ENCODE measurements at places on chromosomes 1 and 21.

DNA sequence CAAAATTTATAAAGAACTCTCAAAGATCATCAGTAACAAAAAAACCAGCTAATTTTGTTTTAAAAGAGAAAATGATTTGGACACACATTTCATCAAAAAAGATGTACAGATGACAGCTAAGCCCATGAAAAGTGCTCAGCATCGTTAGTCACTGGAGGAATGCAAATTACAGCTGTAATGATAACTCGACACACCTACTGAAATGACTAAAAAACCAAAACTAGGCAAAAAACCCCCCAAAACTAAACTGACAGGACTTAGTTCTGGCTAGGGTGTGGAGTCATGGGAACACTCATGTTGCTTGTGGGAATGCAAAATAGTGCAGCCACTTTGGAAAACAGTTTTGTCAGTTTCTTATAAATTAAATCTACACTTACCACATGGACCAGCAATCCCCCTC, 59.5 kb downstream of the CNIH3 start:
- no peaks in the 10 kb centered on the region for H3K4me1 ChIP-seq
- no peaks in the 10 kb centered on the region for H3K27me3 ChIP-seq
- H3K36me3 ChIP-seq: no peaks in the 10 kb centered on the region
- H3K27ac ChIP-seq: no peak overlapping the region

DNA sequence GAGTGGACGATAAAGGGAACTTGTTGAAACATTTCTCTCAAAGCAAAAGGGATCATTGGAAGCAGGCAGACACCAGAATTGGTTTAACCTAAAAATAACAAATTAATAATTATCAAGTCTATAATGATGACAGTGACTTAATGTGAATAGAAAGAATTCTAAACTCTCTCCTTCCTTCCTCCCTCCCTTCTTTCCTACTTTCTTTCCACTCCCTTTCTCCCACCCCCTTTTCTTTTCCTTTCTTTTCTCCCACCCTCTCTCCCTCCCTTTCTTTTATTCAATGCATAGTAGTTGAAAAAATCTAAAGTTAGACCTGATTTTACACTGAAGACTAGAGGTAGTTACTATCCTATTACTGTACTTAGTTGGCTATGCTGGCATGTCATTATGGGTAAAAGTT, 55.7 kb downstream of the PTPRC start:
- no peaks in the 10 kb centered on the region for H3K27me3 ChIP-seq
- no peak for DNase-seq
- H3K27ac ChIP-seq: peak overlapping the region; percentile 90
- H3K4me1 ChIP-seq: peaks cover 83% of the 10 kb centered on the region
- peaks cover 60% of the 10 kb centered on the region for H3K36me3 ChIP-seq

- H3K4me1 ChIP-seq: peaks cover 5% of the 10 kb centered on the region
- no peak within 1 kb of the TSS for H3K27ac ChIP-seq
- H3K27me3 ChIP-seq: peaks cover 83% of the 10 kb centered on the region
- DNase-seq: no peak
- H3K4me3 ChIP-seq: peak within 1 kb of the TSS; percentile 68
- peaks cover 2% of the 10 kb centered on the region for H3K36me3 ChIP-seq
These were observed at the start of gene SYPL2 for GRCh38 chr1:109466452-109467300. Gene SYPL2, plus strand, starts transcription at chr1:109466546. Its CDS starts 298 bp downstream, at chr1:109466844.

GRCh38 chr1:158071138-158071537, 77.7 kb downstream of the KIRREL1 start:
- no peak overlapping the region for H3K27ac ChIP-seq
- H3K4me3 ChIP-seq: no peak overlapping the region
- peaks cover 5% of the 10 kb centered on the region for H3K27me3 ChIP-seq
- no peaks in the 10 kb centered on the region for H3K36me3 ChIP-seq
- H3K4me1 ChIP-seq: no peaks in the 10 kb centered on the region
- no peak for DNase-seq

DNA sequence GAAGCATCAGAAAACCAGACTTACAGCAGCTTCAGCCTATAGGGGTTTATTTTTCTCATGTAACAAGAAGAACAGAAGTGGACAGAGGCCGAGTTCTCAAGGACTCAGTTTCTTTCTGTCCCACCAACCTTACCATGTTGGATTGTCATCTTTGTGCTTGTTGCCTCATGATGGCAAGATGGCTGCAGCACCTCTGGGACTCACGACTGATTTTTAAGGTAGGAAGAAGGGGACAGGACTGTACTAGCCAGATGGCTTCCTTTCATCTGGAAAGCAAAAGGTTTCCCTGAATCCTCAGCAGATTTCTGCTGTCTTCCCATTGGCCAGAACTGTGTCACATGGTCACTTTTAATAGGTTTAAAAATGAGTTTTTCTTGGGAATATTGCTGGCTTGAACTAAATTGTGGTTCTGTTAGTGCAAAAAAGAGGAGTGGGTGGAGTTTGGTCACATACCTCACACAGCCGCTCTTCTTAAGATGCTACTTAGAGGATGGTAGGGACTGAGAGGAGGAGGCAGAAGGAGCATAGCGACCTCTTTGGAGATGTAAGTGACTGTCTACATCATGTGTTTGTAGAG, 48.1 kb upstream of the ENAH start:
- H3K36me3 ChIP-seq: no peaks in the 10 kb centered on the region
- no peak overlapping the region for H3K27ac ChIP-seq
- DNase-seq: no peak
- H3K4me3 ChIP-seq: no peak overlapping the region

- H3K27ac ChIP-seq: peak overlapping the region; percentile 90
- peak; percentile 78 for DNase-seq
- peak overlapping the region; percentile 40 for H3K4me3 ChIP-seq
These were observed 28.1 kb upstream of the RNF19B start for GRCh38 chr1:32992489-32993323.

DNA sequence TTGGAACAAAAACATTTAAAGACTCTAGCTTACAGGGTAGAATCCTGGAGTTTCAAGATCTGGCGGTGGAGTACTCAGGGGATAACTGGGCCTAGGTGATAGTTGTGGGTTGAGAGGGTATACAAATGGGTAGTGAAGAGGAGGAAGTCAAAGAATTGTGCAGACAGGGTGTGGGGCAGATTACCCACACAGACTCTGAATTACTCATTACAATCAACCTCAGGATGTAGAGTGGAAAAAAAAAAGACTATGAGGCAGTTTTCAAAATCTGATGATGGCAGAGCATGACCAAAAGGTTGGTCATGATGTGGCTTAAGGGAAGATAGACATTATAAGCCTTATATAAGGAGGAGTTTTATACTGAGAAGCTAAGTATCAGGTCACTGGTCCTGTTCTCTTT, 44.1 kb upstream of the GLIS1 start:
- H3K4me1 ChIP-seq: peaks cover 18% of the 10 kb centered on the region
- peak overlapping the region; percentile 21 for H3K27ac ChIP-seq
- DNase-seq: no peak
- H3K4me3 ChIP-seq: no peak overlapping the region
- H3K36me3 ChIP-seq: peaks cover 61% of the 10 kb centered on the region

DNA sequence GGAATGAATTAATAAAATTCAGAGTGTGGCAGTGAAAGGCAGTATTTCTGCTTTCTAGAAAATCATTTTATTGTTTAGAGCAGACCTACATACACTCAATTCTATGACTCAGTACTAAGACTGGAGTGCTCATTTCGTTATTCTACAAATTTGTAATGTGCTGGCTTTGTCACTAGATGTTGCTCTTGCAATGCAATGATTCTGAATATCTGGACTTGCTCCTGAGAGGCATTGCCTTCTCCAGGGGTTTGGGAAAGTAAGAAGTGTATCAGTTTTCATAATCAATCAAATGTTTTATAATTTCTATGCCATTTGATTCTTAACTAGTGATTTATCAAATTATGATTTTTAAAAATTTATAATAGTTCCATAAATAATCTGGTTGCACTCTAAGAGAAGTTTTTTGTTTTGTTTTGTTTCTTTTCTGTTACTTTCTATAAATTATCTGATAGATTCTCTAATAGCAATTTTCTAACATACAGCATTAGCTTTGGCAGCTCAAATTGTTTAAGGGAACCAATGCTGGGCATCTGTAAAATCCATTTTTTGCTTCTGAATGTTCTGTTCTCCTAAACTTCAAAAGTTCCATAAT, 280.5 kb upstream of the SGIP1 start:
- H3K4me1 ChIP-seq: peaks cover 44% of the 10 kb centered on the region
- H3K4me3 ChIP-seq: no peak overlapping the region
- H3K27me3 ChIP-seq: no peaks in the 10 kb centered on the region
- DNase-seq: no peak
- no peak overlapping the region for H3K27ac ChIP-seq
